Kidney tubule cell (primary cell): ENCODE measurements at places on chromosomes 4 and X.
A peak's percentile ranks its signal among the peaks of the same experiment; 100 is the strongest.

DNA sequence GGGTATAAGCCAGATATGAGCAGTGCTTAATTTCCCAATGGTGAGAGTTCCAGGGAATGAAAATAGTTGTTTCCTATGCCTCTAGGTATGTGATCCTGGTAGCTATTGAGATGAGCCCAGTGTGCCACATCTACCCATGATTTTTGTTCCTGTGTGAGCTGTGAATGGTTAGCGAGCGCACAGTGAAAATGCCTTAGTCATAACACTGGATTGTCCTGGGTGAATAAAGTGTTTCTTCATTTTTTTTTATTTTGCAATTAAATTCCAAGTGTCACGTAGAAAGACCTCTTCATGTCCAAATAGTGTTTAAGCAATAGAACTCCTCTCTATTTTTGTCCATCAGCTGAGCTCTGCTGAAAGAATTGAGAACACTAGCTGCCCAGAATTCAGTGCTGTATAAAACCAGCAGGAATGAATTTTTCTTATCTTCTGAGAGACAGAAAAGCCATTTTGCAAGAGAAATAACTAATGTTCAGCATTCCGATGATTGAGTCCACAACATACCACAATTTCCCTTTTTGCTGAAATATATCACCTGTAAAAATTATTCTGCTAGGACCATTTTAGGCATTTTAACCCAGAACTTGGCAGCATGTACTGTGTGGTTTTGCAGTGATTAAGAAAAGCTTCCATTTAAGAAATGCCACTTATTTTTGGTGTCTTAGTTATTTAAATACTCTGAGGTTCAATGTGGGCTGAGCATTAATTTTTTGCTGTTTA lies 5.6 kb downstream of the MAOA start:
- DNase-seq: peak; percentile 32

GRCh38 chr4:3262208-3263052 lies 13.5 kb downstream of the MSANTD1 start:
- no peak for DNase-seq

DNA sequence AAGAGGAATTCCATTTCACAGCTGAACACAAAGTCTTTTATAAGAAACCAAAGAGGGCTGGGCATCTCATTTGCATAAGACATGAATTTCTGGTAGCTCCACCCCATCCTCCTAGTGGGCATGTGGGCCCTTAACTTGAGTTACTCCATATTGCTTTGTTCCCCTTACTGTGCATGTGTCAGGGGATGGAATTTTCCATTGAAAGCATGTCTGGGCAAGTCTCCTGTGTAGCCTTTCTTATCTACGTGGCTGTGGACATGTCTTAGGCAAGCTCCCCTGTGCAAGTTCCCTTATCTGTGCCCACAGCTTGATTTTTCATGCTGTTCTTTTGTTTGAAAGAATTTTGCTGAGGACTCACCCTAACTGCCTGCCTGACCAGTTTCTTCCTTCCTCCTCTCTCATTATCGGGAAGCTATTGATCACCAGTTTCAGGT lies 123.5 kb upstream of the JADE1 start:
- DNase-seq: no peak

DNA sequence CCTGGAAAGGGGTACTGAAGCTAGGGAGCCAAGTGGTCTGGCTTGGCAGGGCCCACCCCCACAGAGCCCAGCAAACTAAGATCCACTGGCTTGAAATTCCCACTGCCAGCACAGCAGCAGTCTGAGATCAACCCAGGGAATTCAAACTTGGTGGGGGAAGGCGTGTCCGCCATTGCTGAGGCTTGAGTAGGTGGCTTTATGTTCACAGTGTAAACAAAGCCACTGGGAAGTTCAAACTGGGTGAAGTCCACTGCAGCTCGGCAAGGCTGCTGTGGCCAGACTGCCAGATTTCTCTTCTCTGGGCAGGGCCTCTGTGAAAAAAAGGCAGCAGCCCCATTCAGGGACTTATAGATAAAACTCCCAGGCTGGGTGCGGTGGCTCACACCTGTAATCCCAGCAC lies 58.9 kb downstream of the TFDP3 start:
- DNase-seq: no peak

GRCh38 chrX:10677490-10677889 lies 57.1 kb upstream of the MID1 start:
- no peak for DNase-seq

GRCh38 chrX:118383120-118383519 lies 37.2 kb downstream of the WDR44 start:
- DNase-seq: peak; percentile 46

DNA sequence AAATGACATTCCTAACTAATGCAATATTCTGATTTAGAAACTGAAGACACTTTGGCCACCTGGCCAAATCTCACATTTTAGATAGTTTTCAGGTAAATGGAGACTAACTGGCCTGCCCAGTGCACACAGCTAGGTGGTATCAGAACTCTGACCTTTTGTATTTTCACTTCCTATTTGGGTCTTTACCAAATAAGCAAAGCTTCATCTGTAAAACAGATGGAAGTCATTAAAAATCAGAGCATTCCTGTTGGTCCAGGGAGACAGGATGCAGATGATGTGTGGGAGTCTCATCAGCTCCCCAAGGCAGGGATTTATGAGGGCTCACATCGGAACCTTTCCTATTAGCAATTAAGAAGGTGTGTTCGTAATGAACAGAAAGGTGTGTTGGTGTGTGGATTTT lies 57.7 kb downstream of the ARHGAP10 start:
- DNase-seq: no peak

DNA sequence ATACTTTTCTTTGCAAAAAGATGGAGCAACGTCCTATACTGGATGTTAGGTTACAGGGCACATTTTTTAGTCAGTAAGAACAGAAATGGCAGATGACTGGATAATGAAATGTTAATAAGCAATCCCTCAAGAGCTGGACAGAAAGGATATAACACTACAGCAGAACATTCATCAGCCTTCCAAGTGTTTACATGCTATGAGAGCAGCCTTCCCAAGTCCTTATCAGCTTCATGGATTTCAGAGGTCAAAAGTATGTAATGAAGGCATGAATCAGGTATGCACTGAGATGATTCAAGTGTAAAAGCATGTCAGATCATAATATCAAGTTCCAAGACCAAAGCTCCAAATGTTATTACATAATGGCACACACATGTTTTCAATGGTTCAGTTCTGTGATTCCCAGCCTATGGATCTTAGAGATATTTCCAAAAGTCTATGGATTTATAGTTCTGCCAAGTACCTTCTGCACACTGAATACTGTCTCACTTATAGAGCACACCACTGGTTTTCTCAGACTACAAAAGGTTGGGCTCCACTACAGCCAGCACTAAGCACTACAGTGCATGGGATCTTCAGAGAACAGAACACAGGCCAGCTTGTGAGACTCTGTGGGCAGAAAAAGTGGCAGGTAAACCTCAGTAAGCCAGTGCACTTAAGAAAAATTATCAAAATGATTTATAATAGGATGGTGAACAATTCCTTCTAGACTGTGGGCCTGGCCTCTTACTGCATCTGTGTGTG lies 49.2 kb downstream of the GPC4 start:
- DNase-seq: peak; percentile 17

- DNase-seq: peak; percentile 56
These were observed 54.6 kb upstream of the GUCY1A1 start for GRCh38 chr4:155612074-155612473.

GRCh38 chr4:118173956-118174725 lies 139.9 kb downstream of the NDST3 start:
- DNase-seq: no peak

DNA sequence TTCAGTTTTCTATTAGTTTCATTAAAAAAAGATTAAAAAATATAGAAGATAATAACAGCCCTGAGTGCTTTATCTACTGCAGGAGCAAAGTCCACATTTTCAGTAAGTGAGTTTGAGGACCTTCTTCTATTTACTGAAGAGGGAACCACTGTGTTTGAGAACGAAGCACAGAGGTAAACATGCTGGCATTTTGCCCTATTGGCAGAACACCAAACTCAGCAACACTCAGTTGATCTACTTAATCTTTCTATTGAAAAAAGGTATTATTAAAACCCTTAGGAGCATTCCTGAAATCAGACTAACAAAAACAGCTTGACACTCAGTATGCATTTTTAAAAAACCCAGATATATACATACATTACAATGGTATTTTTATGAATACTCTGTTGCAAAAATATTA lies 1496.7 kb downstream of the TECRL start:
- DNase-seq: no peak

- peak; percentile 2 for DNase-seq
These were observed 76.2 kb downstream of the PRRG1 start for GRCh38 chrX:37425370-37425769.

DNA sequence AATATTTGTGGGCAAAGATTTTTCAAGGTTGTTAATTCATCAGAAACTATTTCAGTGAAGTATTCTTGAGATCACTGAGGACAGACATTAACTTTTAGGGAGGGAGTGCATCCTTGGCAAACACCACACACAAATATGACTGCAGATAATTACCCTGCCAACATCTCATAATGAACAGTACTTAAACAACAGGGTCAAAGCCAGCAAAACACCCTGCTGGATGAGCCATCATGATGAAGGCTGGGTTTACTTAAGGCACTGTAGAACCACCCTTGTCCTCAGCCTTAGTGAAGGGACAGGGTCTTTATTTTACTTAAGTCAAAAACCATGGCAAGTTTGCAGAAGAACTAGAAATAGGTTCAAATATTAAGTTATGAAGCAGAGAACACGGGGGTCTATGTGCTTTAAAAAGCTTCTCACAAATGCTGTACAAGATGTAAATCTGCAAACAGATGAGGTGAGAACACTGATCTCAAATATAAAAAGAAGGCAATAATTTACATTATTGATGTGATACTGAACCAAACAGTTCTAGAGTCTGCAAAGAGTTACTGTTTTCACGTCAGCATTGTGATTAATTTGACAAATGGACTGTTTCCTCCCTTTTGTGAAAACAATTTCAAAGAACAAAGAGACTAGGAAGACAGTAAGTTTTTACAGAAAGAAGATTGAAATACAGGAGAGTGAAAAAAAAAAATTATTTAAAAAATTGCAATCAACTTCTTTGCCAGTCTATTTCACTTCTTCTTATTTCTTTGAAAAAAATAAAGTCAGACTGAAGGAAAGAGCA lies 28.2 kb downstream of the TAPT1 start:
- DNase-seq: no peak

- peak; percentile 12 for DNase-seq
These were observed 2.7 kb downstream of the ABCD1 start for GRCh38 chrX:153727123-153727931.

DNA sequence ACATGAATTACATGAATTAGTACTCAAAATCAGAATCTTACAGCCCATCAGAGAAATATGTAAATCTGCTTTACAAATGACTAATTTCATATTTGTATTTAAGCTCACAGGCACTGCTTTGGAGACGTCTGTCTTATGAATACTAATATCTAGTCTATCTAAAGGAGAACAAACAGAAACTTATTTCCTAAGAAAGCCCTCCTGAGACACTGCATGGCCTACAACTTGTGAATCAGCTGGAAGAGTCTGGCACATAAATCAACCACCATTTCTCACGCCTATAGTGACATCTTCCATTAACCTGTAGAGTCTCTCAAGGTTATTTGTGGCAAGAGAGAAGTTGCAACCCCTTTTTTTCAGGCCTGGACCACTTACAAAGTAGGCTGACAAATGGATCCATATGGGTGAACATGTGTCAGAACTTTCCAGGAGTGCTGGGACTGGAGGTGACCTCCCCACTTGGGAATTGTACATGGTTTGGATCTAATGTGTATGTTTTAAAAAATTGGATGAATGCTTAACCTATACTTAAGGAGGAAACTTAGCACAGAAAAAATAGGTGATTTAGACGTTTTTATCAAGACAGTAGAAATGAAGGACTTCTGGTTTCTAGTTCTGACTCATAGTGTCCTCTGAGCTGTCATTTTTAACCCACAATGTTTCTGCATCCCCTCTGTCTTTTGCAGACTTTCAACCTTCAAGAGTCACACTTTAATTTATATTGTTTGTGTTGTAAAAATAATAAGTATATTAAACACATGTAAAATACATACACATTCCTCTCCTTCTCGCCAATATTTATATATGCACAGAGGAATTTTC lies 83.2 kb upstream of the ARHGAP24 start:
- DNase-seq: no peak

DNA sequence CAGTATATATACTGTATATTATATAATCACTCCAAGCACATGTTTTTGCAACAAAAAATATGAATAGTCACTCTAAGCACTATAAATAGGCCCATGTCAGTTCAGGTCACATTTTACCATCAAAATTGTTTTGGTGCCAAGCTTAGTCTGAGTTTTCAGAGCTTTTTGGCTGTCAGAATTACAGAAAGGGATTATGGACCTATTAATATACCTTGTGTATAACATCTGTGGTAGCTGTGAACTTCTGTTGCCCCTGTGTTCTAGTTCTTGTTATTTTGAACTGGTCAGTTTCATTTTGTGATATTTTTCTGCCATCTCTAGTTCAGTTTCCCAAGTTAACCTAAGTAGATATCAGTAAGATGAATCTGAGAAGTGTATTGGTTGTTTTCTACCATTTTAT lies 22.9 kb downstream of the EXOC1 start:
- no peak for DNase-seq

GRCh38 chr4:76691807-76692582 lies 205.9 kb downstream of the SOWAHB start:
- peak; percentile 90 for DNase-seq

GRCh38 chr4:105327956-105328355 lies 145.9 kb downstream of the PPA2 start:
- DNase-seq: no peak

GRCh38 chrX:67604979-67605703 lies 61.3 kb downstream of the AR start:
- peak; percentile 85 for DNase-seq

GRCh38 chr4:155468282-155468681 lies 91.5 kb upstream of the MAP9 start:
- DNase-seq: no peak

DNA sequence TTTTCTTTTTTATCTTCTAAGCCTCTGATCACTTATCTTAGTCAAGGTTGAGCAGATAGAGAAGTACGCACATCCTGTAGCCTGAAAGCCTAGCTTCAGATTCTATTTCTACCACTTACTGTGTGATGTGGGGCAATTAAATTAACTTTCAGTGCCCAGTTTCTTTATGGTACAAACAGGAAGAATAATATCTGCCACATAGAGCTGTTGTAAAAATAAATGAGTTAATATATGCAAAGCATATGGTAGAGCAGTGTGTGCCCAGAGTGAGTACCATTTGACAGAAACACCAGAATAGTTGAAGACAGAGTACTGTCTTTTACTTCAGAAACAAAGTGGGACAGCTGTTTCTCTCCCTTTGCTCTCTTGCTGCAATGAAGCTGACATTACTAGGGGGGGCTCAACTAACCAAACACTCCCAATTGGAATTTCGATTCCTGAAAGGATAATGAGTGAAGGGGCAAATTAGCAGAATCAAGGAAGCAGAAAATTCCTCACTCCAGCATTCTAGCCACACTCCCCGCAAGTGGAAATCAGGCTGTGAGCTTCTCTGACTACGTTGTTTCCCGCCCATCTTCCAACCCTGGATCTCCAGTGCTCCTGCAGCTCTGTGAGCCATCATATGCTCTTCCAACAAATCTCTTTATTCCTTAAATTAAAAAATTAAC lies 80.4 kb downstream of the MAPK10 start:
- DNase-seq: no peak

GRCh38 chr4:100177855-100178254 lies 12.4 kb downstream of the DDIT4L start:
- no peak for DNase-seq
